Esophagus squamous epithelium (tissue), 5 donors: ENCODE measurements at places on chromosomes 2 and 18.

DNA sequence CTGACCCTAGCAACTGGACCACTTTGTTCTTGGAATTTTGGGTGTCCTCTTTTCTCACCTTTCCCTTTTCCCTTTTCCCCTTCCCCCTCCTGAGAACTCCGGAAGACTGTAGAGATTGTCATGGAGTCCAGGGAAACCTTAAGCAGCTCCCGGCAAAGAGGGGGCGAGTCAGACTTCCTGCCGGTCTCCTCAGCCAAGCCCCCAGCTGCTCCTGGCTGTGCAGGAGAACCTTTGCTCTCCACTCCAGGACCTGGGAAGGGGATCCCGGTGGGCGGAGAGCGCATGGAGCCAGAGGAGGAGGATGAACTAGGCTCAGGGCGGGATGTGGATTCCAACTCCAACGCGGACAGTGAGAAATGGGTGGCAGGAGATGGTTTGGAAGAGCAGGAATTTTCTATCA lies 20.5 kb downstream of the SETBP1 start:
- no peak for DNase-seq

DNA sequence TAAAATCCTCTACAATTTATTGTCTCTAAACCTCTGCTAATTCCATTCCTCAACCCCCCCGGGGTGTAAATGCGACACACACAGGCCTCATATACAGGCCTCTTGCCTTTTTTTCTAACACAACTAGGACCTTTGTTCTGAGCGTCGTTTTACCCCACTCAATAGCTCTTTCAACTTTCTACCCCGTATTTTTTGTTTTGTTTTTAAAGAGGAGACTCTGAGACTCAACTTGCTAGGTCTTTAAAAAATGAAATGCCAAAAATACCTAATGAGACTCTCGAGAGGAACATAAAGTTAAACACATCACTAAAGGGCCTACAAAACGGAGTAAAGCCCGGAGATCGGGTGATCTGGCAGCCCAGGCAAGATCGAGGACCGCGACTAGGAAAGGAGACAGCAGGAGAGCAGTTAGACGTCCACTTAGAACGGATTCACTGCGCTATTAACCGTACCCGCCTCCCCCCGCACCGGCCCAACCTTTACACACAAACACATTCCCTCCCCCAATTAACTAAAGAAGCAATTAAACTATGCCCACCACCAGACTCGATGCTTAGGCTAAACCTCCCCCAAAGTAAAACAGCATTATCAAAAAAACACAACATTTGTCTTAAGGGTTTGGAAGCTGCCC lies 1.7 kb downstream of the TRIP12 start:
- DNase-seq: no peak

- no peak for DNase-seq
These were observed 95.9 kb downstream of the NEB start for GRCh38 chr2:151638191-151638933.

DNA sequence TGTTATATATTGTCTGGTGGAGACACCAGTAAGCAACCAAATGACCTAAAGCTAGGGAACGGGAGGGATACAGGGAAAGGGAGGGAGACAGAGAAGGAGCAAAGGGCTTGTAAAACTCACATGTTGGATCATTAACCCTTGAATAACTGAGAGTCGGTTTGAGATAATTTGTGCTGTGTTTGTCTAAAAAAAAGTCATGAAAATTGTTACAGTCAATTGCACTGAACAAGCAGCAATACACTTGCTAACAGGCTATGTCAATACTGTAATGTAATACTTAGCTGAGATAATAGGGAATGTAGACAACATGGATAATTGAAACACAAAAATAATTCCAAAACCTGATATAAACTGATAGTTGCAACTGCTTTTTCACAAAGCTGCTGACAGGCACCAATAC lies 71.3 kb upstream of the ZNF521 start:
- DNase-seq: no peak

GRCh38 chr2:70983506-70984227 lies 5.2 kb downstream of the ANKRD53 start:
- DNase-seq: no peak

DNA sequence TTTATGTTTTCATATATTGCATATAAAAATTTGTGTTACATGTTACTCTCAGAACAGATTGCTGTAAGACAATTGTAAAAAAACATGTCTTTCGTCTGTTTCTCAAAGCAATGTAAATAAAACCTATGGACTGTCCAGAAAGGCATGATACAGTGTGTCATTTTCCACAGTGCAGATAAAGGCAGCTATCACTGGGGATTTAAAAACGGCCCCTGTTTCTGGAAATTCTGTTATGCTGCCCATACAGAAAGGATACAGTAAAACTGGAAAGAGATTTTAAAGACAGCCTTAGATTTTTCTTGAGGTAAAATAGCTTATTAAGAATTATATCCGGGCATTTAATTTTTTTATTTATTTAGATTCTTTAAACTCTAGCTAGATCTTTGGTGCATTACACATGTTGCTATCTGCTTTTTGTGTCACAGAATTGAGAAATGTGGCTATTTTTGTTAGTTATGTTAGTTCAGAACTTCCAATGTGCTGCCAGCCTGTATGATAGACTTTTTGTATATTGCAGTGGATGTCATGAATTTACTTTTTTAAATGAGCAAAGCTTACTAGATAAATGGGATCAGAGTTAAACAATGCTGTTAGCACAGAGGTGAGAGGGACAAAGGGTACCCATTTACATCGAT lies 859 bp upstream of the INO80D start:
- no peak for DNase-seq
